ENCODE measurements at places on chromosomes 1 and 21.

GRCh38 chr1:46675549-46676314, 4.1 kb downstream of the TEX38 start:
- peak; percentile 38 for DNase-seq

DNA sequence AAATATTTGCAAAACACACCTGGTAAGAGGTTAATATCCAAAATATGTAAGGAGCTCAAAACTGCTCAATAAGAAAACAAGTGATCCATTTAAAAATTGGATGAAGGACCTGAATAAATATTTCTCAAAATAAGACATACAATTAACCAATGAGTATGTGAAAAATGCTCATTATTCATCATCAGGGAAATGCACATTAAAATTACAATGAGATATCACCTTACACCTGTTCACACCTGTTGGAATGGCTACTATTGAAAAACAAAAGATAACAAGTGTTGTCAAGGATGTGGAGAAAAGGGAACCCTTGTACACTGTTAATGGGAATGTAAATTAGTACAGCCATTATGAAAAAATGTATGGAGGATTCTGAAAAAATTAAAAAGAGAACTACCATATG, 136.0 kb upstream of the GREM2 start:
- no peak for DNase-seq

DNA sequence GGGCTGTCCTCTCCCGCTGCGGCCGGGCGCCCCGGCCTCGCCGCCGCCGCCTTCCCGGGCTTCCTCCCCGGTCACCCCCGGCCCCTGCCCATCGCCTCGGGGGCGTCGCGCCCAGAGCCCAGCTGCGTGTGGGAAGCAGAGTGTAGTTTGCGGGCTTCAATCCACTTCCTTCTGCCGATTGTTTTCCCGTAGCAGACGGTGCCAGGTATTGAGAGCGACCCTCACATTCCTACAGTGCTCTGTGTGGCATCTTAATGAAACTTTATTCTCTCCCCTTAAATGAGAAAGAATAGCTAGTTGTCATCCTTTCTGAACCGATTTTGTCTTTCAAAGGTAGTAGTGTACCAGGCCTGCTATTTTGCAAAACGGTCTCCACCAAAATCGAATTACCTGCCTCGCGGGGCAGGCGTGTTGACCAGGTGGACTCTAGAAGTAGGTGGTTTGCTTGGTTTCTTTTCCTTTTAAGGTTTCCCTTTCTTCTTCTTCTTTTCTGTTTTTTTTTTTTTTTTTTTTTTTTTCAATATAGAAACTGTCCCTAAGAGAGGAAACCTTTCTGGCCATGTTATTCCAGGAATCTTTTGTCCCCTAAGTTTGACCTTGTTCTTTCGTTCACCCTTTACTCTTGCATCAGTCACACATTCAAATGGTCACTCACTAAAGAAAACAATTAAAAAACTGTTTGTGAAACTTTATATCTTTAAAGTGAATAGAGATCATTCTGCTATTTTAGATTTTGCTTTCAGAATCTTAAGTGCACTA, 881 bp downstream of the USP25 start:
- peak; percentile 29 for DNase-seq

DNA sequence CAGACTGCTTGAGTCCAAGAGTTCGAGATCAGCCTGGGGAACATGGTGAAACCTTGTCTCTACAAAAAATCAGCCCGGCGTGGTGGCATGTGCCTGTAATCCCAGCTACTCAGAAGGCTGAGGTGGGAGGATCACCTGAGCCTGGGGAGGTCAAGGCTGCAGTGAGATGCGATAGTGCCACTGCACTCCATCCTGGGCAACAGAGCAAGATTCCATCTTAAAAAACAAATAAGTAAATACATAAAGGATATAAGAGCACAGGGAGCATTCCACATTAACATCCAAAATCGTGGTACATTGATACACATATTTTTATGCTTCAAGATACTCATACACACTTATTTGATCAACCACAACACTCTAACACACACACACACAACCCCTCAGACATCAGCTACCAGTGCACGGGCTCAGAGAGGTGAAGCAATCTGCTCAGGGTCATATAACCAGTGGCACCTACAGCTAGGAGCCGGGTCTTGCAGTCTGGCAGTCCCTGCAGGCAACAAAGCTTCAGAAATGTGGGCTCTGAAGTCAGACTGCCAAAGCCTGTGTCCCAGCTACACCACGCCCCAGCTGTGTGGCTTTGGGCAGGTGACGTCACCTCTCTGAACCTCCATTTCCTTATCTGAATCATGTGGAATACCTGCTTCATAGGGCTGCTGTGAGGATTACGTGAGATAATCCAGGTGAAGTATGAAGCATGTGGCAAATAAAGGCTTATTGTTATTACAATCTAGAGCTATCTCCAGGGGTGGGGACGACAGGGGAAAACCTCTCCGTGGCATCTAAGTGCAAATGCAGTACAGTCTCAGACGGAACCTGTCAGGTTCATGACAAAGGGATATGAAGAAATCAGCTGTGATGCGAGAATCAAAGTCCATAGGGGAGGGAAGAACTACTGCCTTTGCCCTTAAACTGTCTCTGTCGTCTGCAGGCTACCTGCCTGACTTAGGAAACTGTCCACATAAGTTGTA, 4.8 kb upstream of the CRYBG2 start:
- no peak for DNase-seq

GRCh38 chr1:196105901-196106300, 502.3 kb downstream of the KCNT2 start:
- DNase-seq: no peak

- no peak for DNase-seq
Measured at GRCh38 chr1:119621705-119622104, 26.4 kb downstream of the ZNF697 start.

All from GM13977 (cell line).